IPS-NIHi11 (cell line): ENCODE measurements at places on chromosomes 5 and 9.

GRCh38 chr5:37054391-37054790 lies 177.8 kb downstream of the NIPBL start:
- DNase-seq: no peak

DNA sequence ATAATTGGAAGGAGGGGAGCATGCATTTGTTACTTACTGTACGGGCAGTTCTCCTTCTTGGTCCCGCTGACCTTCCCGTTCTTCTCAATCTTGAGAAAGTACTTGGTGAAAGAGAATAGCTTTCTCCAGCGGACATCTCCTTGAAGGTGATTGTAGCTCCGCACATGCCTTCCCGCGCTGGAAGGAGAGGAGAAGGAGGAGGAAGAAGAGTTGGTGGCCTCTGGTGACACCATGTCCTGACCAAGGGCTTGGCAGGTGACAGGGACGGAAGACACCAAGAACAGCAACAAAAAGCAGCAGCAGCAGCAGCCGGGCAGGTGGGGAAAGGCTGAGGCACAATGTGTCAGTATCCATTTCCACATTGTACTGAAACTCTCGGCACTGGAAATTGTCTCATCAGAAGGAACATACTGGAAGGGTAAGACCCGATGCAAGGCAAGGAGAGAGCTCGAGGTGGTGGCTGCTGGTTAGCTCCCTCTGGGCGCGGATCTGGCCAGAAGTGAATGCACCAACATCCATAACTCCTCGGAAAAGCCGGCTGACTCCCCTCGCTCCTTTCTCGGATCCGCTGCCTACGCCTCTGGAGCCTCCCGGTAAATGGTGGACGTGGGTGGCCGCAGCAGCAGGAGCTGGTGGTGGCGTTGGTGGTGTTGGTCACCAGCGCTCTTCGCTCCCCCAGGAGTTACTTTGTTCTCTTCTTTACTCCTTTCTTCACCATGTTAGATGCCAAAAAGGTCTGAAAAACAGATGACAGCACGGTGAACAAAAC lies 715 bp downstream of the FGF10 start:
- no peak for DNase-seq

DNA sequence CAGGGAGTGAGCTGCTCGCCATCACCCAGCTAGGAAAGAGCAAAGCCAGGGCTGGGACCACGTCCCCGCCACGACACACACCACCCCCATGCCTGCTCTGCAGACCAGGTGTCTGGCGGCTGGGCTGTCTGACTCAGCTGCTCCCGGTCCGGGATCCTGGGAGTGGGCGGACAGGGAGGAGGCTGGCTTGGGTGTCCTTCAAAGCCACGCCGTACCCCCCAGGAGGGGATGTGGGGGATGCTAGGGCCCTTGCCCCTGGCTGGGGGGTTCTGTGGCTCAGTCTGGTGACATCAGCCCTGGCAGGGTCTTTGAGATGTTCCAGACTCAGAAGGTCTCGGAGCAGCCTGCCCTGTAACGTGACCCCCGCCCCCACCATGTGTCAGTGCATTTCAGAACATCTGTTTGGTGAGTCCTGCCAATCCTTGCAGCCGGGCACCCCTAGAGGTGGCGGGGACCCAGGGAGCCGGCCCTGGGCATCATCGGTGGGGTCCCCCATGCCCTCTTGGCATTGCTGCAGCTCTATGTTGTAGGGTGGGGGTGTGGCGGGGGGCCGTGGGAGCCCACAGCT lies 62.3 kb downstream of the HMCN2 start:
- no peak for DNase-seq

DNA sequence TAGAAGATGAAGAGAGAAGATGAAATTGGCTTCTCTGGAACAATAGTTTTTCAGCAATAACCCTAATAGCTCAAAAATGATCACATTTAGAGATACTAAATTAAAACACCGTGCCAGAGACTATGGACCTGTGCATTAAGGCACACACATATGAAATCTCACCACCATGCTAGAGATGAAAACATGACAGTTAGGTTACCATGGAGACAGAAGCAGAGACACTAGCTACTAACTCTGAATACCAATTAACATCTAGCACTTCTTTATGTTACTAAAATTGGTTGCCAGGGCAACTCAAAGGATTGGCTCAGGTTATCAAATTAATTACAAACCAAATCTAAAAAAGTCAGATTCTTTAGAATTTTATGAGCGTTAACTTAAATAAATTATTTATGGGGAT lies 337.7 kb downstream of the PLK2 start:
- DNase-seq: no peak

DNA sequence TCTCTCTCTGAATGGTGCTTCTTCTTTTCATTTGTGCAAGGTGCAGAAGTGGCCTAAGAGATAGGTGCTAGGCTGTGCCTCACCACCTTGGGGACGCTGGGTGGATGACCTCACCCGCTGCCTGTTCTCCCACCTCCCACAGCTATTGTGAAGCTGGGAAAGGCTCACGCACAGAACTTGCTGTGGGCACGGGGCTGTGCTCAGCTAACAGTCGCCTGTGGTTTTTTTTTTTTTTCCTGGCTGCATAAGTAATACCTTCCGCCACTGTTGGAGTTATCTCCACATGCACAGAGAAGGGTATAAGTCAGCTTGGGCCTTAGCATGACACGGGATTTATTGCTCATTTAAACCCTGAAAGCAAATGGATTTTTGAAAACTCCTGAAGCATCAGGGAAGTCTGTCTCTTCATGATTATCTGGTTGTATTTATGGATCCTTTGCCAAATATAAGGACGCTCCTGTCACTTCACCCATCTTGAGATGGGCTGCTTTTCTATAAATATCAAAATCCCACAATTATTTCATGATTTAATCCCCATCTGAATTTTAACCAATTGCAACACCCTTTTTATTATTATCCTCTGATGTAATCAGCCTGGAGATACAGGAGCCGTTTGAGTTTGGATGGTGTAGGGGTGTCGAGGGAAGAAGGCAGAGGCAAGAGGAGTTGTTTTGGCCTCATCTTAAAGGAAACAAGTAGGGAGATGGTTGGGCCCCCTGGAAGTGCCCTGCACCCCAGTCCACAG lies 9.0 kb downstream of the DBH start:
- DNase-seq: no peak

DNA sequence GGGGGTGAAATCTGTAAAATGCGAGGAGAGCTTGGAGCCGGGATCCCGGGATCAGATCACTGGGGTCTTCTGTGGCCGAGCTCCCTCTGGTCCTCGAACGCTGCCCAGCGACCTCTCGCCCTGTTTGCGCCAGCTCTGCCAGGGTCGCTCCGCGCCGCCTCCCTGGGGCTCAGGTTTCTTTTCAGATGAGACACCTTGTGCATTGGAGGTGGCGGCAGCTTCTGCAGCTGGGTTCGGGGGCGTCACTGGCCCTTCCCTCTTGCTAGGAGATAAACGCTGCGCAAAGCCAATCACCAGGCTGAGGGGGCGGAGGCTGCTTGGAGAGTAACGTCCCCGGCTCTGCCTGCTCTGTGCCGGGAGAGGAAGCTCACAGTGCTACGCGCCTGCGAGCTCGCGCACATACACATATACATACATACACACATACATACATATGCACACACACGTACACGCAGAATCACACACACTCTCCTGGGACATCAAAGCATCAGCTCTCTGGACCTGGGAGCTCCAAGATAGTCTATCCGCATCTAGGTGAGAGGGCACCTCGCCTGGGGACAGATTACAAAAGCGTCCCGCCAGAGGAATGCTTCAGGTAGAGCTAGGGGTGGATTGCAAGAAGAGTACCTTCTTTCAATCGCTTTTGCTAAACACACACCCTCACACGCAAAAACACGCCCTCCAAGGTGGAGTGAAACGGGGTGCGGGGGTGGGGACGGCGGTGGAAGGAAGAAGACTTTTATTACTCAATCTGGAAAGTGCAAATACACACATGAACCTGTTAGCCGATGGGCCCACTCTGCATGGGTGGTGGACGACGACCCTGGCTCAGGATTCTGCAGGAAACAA lies at the start of gene ST8SIA4:
Gene ST8SIA4 (minus strand): TSS at position 244 of the 849 bp plus-strand sequence. CDS start 327 bp downstream, outside the sequence.
- peak; percentile 80 for DNase-seq

DNA sequence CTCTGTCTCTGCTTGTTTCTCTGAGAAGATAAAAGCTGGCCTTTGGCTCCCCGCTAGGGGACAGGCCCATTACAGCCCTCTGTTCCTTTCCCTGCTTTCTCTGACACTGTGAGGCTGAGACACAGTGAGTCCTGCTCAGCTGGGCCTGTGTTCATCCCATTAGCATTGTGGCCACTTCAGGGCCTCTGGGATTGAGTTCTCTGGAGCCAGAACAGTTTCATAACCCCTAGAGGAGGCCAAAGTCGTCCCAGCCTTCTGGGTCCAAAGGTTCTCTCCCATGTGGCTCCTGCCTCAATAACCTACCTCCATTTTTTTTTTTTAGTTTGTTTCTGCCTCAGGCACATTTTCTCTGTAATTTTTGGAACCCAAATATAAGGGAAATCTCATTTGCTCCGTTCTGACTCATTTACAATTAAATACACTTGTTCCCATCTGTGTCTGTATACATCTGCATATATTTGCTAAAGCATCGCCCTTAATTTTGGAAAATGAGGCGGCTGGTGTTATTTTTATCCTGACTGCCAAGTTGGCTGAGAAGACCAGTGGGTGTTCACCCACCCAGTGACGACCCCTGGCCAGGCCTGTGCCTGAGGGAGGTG lies 27.3 kb upstream of the CTNNA1 start:
- DNase-seq: no peak

DNA sequence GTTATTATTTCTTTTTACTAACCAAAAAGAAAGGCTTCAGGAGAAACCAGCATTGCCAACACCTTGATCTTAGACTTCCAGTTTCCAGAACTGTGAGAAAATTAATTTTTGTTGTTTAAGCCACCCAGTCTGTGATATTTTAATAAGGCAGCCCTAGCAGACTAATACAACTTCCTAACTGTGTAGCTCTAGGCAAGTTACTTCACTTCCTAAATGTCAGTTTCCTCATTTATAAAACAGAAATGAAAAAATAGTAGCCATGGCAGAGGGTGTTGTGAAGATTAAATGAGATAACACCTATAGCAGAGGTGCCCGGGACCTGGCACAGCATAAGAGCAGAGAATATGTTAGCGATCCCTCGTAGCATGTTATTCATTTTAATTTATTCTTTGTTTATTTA lies 66.6 kb upstream of the HAND1 start:
- no peak for DNase-seq

DNA sequence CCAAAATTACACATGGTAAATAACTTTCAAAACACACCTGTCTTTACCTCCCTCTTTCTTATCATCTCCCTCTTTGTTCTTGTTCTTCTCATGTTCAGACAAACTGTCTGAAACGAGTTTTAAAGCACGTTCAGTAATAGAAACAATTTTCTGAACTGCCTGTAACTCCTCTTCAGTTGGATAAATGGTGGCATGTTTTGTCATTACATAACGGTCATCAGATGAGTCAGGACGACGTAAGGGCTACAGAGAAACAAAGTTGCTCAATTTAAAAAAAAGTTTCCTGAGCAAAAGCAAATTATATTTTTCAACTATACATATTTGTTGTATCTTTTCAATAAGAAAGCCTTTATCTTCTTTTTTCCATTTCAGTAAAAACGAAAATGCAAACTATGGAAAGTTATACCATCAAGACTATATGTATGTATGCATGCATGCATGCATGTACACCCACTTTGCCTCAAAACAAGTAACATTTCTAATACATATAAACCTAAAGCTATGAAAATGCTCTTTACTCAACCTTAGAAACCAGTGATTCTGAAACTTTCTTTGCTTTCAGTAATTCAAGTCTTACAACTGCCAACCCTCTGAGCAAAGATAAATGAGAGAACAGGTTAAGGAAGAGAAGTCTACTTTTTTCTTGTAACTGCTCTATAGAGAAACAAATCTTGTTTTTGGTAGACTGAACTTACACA lies 56.0 kb downstream of the ZFR start:
- no peak for DNase-seq
